ENCODE measurements at places on chromosomes 2 and 18. TPM values are rescaled to one million over a fixed set of nuclear protein-coding genes. Genes with fewer than 3 reads are reported as not detected.
A peak's percentile ranks its signal among the peaks of the same experiment; 100 is the strongest.

DNA sequence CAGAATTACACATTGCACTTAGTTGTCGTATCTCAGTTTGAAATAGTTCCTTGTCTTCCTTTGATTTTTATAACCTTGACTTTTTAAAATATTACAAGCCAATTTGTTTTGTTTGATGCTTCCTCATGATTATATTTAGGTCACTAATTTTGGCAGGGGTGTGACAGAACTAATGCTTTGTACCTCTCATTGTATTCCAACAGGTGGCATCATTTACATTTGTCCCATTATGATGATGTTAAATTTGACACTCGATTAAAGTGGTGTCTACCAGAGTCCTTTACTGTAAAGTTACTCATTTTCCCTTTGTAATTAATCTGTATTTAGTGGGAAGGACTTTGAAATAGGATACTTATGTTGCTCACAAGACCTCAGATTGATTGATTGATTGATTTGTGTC is 21.5 kb upstream of the MFSD2B start:
- DNase-seq = no peak

GRCh38 chr2:28322051-28322450 is 70.6 kb upstream of the FOSL2 start:
- no peak for DNase-seq

DNA sequence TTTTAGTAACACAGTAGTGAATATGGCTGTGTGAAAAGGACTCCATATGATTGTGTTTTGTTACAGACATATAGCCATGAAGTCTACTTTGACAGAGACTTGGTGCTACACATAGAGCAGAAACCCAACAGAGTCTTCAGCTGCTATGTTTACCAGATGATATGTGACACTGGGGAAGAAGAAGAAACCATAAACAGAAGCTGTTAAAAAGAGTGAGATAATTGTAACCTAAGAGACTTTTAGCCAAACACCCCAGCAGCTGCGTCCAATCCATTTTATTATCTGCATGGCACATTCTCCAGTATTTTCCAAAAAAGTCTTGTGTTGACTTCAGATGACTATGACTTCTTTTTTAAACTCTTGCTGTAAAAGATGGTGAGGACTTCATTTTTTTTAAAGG is 41.4 kb upstream of the CYBRD1 start:
- DNase-seq = peak; percentile 18

- no peak for DNase-seq
Observed at GRCh38 chr2:101569886-101570520, 95.1 kb upstream of the RFX8 start.

DNA sequence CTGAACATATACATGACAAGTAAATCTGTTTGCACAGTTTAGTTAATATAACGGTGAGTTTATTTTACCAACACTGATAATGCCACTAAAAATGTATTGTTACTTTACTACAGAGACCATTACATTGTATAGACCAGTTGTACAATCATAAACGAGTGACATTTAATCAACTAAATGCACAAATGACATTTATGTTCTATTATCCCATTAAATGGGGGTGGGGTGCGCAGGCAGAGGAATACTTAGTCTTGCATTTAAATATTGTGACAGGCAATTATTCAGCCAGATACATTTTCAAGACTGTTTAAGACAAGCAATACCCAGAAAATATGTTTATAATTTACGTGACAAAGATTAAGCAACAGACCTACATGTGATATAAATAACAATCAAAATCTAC is 72.0 kb upstream of the CHAC2 start:
- DNase-seq = no peak

DNA sequence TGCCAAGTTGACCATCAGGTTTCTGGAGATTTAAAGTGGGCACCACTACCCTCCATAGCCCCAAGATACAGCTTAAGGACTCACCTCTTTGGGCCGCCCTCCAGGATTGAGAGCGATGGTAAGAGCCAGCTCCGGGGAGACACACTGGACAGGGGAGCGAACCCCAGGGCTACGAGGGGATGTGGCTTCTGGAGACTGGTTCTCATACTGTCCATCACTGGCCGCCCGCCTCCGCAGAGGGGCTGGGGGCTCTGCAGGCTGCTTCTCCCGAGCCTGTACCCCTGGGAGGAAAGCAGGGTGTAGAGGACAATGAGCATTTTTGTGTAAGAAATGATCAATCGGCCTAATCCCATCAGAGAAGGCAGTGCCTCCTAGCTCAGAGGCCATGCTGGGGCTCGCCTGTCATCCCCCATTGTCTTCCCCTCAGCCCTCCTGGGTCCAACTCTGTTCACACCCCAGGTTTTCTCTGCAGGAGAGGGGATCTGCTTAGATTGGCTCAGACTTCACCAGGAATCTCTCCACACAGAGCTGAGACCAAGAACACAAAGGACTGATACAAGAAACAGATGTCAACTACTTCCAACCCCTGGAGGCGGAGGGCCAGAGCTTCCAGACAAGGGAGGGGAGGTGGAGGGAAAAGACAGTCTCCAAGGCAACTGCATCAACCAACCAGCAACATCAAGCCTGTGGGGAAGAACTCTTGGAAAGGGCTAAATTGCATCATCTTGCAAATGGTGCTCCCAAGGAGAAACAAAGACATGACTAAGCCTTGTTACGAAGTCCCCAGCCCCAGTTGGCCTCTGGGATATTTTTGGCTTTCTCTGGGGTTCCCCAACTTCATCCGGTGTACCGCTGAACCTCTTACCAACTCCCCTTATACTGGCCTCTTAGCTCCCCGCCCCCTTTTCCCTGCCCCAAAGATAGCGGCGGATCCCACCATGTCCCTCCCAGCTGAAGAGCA is 166.6 kb downstream of the TNS1 start:
- DNase-seq = peak; percentile 81

DNA sequence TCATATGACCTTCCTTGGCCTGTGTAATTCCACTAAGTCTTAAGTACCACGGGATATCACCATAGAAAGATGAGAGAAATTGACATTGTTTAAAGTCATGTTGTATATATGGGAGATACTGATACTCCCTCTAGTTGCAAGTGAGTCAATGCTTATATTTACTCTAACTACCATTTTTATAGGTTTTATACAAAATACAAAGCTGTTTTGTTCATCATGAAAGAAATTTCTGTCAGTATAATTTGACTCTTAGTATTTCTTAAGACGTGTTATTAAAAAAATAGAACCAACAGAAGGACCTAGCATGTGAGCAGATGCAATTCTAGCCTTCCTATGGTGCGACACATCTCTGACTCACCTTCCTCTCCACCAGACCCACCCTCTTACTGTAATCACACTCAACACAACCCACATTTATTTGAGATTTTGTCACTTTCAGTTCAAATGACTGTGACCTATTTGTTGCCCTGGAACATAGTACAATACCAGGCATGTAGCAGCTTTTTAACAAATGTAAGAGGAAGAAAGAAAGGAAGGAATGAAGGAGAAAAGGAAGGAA is 453.1 kb downstream of the CMPK2 start:
- no peak for DNase-seq

DNA sequence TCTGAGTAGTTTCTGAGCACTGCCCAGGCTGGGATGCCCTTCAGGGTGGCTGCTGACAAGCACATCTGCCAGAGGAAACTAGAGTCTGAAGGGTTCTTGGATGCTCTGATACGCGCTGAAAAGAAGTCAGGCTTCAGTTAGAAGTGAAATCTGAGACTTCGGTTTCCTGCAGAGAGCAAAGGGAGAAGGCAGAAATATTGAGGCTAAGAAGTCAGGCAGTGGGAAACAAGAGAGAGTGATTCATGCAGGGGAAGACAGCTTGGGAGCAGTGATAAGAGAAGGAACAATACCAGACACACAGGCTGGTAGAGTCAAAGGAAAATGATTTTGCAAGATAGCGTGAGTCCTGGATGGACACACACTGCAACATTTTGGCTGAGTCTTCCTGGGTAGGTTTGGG is 51.0 kb upstream of the BOD1L2 start:
- DNase-seq = no peak

Gene UGT1A10
- not detected for total RNA-seq

Gene TCF7L1
- 37.1 TPM for total RNA-seq

Gene CHPF
- 46.8 TPM for total RNA-seq
